Stimulated activated CD4-positive, alpha-beta T cell treated with anti-CD3 and anti-CD28 coated beads, Interleukin-15, amount 100 ng/mL, for 1 hour (primary cell): ENCODE measurements at places on chromosomes 2 and 18.

GRCh38 chr2:18578033-18578432 is 11.3 kb downstream of the NT5C1B start:
- DNase-seq: no peak

- no peak for DNase-seq
Observed at GRCh38 chr2:105404736-105405135, 5.9 kb upstream of the FHL2 start.

GRCh38 chr2:37652199-37652640 is 19.2 kb downstream of the CDC42EP3 start:
- no peak for DNase-seq

DNA sequence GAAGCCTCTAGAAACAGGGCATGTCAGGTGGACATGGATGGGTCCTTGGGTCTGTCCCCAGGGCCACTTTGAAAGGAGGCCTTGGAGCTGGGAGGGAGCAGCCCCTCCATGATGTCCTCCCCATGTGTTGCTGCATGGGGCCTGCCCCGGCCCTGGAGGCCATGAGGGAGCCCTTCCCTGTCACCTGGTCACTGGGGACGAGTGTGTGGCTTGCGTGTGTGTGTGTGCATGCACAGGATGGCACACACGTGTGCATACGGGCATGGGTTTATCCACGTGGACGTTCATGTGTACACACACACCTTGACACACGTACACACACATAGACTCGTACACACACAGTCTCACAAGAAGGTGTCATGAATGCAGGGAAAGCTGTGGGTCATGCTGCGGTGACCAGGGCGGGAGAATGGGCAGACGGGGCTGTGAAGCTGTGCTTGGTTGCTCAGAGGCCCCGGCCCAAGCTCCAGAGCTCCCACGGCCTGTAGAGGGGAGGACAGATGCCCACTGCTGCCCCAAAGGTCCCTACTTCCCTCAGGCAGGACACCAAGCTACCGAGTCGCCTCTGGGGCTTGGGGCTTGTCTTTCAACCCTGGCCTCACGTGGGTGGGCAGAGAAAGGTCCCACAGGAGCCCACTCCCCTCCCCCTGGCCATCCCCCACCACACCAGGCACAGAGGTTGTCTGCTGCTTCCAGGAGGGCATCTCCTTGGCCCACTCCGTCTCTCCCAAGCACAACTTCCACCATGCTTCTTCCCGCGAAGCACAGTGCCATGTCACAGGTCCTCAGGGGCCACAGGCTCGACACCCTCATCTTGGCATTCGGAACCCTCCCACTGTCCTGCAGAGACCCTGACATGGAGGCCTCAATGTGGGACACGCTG is 42.3 kb upstream of the GPC1 start:
- DNase-seq: no peak

DNA sequence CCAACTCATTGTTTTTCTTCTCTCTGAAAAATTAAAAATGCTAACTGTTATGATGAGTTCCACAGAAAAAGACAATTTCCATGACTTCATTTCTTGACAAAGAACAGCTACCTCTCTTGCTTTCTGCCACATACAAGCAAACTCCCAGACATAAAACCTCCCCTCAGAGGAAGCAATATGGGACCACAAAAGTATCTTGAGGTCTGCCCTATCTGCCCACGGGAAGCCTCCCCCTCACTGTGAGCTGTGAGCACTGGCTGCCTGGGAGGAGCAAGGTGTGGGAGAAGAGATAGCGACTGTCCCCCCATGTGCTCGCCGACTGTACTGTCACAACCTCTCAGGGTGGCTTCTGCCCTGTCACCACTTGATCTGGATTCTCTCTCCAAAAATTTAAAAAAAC is 69.7 kb upstream of the NRP2 start:
- peak; percentile 14 for DNase-seq

GRCh38 chr2:232434563-232435374 is 21.2 kb upstream of the ALPI start:
- no peak for DNase-seq

- no peak for DNase-seq
Observed at GRCh38 chr18:4270016-4270415, 185.1 kb downstream of the DLGAP1 start.

- no peak for DNase-seq
Observed at GRCh38 chr18:42174909-42175308, 219.9 kb downstream of the PIK3C3 start.

DNA sequence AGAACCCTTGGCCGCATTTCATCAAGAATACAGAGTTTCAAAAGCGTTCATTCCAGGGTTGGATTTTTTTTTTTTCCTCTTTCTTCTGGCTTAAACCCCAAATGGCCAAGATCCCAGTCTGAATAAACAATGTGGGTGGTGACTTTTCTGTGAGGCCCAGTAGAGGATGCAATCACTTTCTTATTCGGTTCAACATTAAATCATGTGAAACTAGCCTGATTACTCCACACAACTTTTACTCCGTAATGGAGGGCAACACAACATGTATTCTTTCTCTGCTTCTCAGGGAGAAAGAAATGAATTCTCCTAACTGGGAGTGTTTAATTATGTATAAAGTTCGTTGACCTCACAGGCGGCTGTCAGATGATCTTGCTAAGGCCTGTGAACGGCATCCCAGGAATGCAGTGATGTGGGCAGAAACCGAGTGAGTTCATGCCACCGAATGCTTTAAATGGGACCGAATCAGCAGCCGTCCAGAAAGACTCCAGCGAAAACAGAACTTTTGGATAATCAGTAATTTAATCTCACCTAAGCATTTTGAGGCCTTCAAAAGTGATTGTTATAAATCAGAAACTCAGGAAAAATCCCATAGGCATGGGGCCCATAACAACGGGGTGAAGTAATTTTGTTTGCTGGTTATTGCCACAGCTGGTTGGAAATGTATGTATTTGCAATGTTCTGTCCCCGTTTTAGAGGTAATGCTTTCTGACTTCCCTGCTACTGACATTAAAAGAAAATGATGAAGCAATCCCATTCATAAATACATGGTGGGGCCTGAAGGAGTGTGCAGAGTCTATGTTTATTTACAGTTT is 81.5 kb downstream of the BCL2 start:
- DNase-seq: no peak

DNA sequence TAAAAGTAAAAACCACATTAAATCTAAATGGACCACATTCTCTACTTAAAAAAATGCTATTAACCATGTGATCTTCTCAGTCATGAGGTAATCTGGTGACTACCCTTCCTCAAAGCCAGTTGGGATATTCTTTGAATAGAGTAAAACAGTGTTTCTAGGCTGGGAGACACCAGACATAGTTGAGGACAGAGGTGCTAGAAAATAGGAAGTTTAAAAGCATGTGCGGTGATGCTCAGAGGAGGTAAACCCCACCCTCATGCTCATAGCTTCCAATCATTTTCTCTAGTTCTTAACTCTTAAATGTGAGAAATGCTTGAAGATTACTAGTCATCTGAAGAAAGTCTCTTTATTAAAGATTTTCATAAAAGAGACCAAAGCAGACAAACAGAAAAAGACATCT is 30.7 kb upstream of the ELAC1 start:
- DNase-seq: no peak

DNA sequence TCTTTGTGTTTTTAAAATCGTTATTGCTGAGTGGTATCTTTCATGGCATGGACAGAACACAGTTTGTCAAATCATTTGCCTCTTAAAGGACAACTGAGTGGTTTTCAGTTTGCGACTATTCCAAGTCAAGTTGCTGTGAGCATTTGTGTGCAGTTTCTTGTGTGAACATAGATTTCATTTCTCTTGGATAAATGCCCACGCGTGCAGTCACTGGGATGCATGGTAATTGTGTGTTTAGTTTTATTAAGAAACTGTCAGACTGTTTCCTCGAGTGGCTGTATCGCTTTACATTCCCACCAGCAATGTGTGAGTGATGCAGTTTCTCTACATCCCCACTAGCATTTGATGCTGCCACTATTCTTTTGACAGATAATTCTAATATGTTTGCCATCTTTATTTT is 154.0 kb upstream of the ARL4C start:
- DNase-seq: no peak

DNA sequence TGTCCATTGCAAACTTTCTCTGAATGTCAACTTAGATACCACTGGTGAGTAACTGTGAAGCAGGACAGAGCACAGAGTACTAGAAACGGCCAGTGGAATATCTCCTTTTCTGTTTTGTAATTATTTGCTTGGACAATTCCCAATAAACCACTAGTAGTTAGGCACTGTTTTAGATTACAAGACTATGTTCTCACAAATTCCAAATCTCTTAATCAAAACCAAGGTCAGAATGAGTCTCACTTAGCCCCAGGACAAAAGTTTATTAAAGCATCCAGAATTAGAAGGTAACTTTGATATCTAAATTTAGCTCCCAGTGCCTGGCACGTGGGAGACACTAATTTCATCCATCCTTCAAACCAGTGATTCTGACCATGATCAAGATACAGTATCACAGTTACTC is 89.0 kb downstream of the ZNF521 start:
- DNase-seq: no peak

GRCh38 chr2:9355270-9355669 is 68.1 kb downstream of the ITGB1BP1 start:
- DNase-seq: no peak
